ENCODE measurements at places on chromosomes 4 and X.

DNA sequence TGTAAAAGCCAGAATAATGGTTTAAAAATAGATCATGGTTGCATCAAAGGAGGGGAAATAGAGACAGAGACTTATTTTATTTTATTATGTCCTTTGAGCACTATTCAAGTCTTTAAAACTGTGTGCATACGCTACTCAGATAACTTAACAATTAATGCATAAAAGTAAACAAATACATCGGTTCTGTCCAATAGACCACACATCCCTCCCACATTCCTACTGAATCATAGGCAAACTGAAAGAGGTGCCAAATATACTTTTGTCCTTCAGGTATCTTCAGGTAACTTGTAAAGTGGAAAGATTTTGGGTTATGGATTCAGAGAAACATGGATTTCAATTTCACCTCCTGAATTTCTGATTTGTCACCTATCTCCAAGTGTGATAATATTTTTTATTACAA is 91.3 kb downstream of the SPOCK3 start:
- no peak for DNase-seq

DNA sequence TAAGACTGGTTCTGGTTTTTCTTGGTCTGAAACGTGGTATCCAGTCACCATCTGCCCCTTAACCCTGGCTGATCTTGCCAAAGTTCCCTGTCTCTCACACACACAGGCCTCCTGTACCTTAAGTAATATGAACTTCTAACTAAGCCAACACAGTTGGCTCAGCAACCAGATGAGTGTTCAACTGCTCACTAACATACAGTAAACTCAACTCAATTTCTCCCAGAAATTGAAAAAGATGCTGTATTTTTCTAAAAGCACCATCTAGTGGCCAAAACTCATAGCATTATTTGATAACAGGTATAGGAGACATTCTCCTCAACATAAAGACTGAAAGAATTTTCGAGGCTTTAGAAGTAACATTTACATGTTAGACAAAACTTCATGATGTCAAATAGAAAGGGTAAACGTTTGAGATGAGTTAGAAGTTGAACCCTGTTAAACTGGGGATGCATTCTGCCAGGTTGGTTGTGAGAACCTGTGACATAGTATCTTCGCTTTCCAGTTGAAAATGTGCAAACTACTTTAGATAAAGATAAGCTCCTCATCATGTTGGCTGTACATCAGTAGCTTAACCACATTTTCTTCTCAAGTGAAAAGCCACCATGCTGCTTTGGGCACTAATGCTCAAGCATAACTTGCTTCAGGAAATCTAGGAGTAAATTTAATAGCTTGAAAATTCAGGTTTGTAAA is 31.2 kb downstream of the CCNI start:
- no peak for DNase-seq

DNA sequence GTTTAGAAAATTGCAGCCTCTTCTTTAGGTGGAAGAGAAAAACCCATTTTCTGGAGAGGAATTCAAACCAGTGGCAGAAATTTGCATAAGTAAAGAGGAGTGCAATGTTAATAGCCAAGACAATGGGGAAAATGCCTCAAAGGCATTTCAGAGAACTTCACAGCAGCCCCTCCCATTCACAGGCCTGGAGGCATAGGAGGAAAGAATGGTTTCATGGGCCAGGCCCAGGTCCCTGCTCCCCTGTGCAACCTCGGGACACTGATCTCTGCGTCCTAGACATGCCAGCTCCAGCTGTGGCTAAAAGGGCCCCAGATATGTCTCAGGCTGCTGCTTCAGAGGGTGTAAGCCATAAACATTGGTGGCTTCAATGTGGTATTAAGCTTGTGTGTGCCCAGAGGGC is 161.8 kb upstream of the CENPE start:
- DNase-seq, result no peak

GRCh38 chr4:144547678-144548298 is 98.2 kb upstream of the HHIP start:
- no peak for DNase-seq

DNA sequence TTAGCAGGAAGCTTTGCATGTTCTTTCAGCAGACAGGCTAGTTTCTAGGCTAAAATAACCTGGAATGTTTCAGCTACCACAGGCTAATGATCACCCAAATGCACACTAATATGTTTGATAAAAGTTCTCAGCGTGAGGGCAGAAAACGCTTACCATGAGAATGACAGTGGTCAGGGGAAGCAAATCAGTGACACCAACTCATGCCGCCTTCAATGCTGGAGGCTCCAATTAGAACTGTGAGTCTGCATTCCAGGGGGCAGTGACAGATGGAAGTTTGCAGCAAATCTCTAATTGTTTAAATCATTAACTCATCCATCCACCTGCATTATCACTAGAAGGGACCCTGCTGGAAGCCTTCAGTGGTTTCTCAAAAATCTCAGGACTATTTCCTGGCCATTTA is 43.2 kb downstream of the ANOS1 start:
- DNase-seq, result no peak

- DNase-seq, result no peak
Observed at GRCh38 chr4:84733343-84734033, 150.6 kb downstream of the CDS1 start.

Data from stimulated activated CD8-positive, alpha-beta memory T cell treated with anti-CD3 and anti-CD28 coated beads, Interleukin-4, amount 100 ng/mL, for 4 hours (primary cell).